ENCODE measurements at places on chromosomes 1 and 21. TPM values are rescaled to one million over a fixed set of nuclear protein-coding genes. Genes with fewer than 3 reads are reported as not detected.

DNA sequence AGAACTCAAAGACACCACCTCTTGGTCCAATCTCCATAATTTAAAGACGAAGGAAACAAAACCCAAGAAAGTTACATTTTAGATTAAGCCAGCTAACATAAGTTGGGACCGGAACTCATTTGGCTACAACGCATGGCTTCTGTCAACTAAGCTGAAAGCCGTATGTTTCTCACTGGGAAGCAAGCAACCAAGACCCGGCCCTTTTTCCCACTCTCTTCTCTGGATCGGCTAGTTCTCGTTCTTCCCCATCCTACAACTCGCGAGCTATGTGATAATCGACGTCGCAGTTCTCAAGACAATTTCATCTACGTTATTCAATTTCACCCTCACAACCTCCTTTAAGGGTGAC, 601 bp downstream of the CCT8 start:
- DNase-seq: no peak

DNA sequence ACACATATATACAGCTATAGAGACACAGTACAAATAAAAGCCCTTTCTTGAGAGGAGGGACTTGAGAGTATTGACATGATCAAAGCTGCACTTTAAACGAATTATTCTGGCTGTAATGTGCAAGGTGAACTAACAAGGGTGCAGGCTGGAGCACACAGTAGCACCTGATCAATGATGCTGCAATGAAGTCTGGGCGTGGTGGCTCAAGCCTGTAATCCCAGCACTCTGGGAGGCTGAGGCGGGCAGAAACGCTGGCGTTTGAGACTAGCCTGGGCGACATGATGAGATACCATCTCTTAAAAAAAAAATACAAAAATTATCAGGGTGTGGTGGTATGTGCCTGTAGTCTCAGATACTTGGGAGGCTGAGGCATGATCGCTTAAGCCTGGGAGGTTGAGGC, 14.1 kb upstream of the CTH start:
- no peak for DNase-seq

GRCh38 chr1:104406728-104407127, 657.0 kb downstream of the AMY1C start:
- no peak for DNase-seq

- DNase-seq: no peak
These were observed 70.2 kb downstream of the UCK2 start for GRCh38 chr1:165897326-165898303.

DNA sequence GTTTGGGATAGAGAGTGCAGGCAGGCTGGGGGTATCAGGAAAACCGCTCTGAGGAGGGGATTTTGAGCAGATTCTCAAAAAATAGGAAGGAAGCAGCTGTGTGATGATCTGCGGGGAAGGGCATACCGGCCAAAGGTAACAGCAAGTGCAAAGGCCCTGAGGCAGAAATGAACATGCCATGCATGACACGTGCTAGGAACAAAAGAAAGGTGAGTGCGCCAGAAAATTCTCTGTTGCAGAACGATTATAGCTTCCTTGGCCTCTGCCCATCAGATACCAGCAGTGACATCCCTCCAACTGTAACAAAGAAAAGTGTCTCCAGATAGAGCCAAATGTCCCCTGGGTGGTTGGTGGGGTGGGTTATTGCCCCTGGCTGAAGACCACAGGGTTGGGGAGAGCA, 37.0 kb upstream of the FAM131C start:
- no peak for DNase-seq

DNA sequence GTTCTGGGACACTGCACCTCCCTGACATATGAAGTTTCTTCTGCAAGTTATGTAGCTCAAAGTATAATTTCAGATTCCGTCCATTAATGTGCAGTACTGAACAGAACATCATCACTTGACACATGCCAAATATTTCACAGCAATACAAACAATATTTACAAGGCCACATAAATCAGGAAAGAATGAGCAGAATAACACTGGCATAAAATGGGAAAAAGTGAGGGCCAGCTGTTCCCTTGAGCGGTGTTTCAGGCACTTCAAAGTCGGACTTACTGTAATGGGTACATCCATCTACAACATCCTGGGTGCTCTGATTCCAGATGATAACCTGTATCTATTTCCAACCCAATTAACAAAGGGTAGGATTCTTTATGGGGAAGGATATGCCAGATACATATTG, 217.4 kb downstream of the APP start:
- no peak for DNase-seq

GRCh38 chr21:32226444-32226843, 52.4 kb downstream of the MIS18A start:
- DNase-seq: no peak

DNA sequence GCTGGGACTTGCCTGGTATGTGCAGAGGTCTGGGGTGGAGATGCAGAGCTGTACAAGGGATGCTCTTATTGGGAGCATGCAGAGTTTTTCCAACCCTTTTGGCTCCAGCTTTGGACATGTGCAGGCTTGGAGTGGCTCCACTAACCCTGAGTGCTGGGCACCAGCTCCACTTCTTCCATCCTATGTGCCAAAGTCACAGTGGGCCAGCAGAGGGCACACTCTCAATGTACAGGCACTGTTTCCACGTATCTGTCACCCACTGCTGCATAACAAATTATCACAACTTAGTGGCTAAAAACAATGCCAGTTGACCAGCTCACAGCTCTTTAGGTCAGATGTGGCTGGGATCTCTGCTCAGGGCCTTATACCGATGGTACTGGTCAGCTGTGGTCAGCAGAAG, 631.8 kb downstream of the AJAP1 start:
- no peak for DNase-seq

Gene GOLT1A
- 3.0 TPM for polyA plus RNA-seq

Gene IGSF8
- polyA plus RNA-seq: 42.3 TPM

Gene NUP133
- 53.1 TPM for polyA plus RNA-seq

Gene MARCKSL1
- polyA plus RNA-seq: 490 TPM

Gene S100A10
- polyA plus RNA-seq: 258 TPM

Gene IPP
- 31.4 TPM for polyA plus RNA-seq

Gene HPCA
- 0.63 TPM for polyA plus RNA-seq

Gene CLCA1
- not detected for polyA plus RNA-seq

Gene SERTAD4
- polyA plus RNA-seq: 4.5 TPM

Measured in right renal pelvis (tissue), 4 donors.